ENCODE measurements at places on chromosomes 16 and 17. TPM values are rescaled to one million over a fixed set of nuclear protein-coding genes. Genes with fewer than 3 reads are reported as not detected.
A peak's percentile ranks its signal among the peaks of the same experiment; 100 is the strongest.

GRCh38 chr16:10368969-10369551, 16.8 kb upstream of the ATF7IP2 start:
- no peak for DNase-seq
- no peaks in the 10 kb centered on the region for H3K27me3 ChIP-seq
- no peak overlapping the region for H3K4me3 ChIP-seq
- H3K36me3 ChIP-seq = no peaks in the 10 kb centered on the region
- no peak overlapping the region for H3K27ac ChIP-seq

DNA sequence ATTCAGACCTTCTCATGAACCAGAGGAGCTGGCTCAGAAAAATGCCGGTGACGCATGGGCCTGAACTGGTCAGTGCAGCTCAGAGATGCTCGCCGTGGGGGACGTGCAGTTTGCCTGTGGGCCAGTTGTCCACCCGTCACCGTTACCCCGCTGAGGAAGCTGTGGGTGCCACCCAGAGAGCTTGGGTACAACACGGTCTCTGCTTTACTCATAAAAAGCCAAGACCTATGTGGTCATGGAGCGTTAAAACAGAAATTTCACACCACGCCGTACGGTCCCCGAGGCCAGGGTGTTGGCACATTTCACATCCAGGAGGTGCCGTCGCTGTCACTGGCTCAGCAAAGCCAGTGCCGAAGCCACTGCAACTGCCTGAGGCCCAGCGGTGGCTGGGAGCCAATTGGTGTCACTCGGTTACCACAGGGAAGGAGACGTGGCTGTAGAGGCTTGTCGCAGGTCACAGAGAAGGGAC, 120.9 kb downstream of the METRNL start:
- H3K4me1 ChIP-seq = peaks cover 61% of the 10 kb centered on the region
- H3K27ac ChIP-seq = peak overlapping the region; percentile 100
- DNase-seq = peak; percentile 81
- H3K27me3 ChIP-seq = peaks cover 2% of the 10 kb centered on the region
- H3K4me3 ChIP-seq = peak overlapping the region; percentile 76

- H3K27ac ChIP-seq = peak overlapping the region; percentile 81
- H3K4me1 ChIP-seq = peaks cover 67% of the 10 kb centered on the region
- peaks cover 2% of the 10 kb centered on the region for H3K36me3 ChIP-seq
- peak; percentile 41 for DNase-seq
- H3K27me3 ChIP-seq = no peaks in the 10 kb centered on the region
These were observed 30.3 kb downstream of the CDK5R1 start for GRCh38 chr17:32516940-32517701.

DNA sequence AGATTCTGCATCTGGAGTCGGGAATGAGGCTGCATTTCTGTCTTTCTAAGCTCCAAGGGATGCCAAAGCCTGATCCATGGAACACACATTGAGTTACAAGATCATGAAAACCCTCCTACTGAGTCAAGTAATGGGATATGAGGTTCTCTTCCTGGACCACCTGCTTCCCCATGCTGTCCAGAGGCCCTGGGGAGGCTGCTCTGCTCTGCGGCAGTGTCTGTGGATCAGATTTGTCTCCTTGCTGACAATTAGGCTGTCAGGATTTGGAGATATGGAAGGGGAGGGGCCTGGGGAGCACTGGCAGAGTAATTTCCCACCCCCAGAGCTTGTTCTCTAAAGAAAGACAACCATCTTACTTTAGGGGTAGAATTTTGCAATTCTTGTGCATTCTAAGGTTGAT, 33.0 kb downstream of the C16orf95 start:
- H3K36me3 ChIP-seq = no peaks in the 10 kb centered on the region
- H3K27me3 ChIP-seq = no peaks in the 10 kb centered on the region
- H3K4me1 ChIP-seq = no peaks in the 10 kb centered on the region
- no peak overlapping the region for H3K4me3 ChIP-seq
- DNase-seq = no peak

DNA sequence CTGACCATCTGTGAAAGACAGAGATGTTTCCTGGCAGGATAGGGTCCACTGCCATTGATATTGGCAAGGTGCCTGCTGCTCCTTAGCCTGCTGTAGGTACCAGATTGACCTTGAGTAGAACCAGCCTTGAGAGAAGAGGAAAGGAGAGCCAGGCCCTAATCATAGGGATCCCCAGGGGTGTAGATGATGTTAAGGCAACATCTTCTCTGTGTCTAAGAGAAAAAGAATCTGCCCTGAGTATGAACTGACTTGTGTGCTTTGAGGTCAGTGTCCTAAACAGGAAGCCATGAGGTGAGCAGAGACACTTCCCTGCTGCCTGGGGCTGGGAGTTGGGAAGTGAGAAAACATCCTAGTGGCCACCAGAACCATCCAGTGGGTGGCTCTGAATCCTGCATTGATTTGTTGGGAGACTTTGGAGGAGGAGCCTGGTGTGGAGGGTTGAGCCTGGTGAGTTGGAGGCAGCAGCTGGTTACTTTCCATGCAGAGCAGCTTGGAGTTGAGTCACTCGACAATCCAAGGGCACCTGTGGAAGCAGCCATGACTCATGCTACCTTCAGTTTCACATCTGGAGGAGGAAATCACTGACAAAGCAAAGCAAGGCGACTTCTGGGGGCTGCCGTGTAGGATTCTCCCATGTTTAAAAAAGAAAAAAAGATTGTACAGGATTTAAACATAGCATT, 47.8 kb downstream of the BMERB1 start:
- no peaks in the 10 kb centered on the region for H3K27me3 ChIP-seq
- peaks cover 9% of the 10 kb centered on the region for H3K4me1 ChIP-seq
- no peak for DNase-seq
- no peak overlapping the region for H3K27ac ChIP-seq

- no peaks in the 10 kb centered on the region for H3K36me3 ChIP-seq
- H3K27ac ChIP-seq = no peak overlapping the region
- H3K4me1 ChIP-seq = no peaks in the 10 kb centered on the region
- no peak for DNase-seq
- H3K27me3 ChIP-seq = no peaks in the 10 kb centered on the region
These were observed 87.9 kb downstream of the ZNF423 start for GRCh38 chr16:49767998-49768397.

DNA sequence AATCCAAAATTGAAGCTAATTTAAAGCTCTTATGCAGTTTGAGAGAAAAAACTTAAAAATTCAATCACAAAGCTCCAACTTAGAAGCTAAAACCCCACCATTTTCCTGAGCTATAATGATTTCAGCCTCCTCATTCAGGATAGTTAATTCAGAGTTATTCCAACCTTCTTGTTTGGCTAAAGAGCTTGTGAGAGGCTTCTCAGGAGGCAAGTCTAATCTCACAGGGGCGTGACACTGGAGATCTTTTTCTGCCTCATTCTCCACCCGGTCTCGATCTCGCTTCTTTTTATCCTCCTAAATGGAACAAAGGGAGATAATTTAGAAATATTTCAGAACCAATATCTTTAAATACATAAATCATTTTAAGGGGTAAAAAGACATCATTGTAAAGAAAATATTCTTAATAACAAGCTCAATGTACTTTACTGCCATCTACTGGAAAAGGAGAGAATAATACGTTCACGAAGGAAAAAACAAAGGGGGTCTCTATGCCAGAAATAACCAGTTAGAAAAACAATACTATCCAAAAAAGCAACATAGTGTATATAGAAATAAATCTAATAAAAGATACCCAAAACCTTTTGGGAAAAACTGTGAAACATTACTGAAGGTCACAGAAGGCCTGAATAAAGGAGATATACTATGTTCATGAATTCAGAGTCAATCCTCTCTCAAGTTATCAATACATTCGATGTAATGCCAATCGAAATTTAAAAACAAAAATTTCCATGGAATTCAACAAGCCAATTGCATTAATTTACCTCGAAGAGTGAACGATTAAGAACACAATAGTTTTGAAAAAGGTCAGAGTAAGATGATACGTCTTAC, 13.9 kb downstream of the BRD7 start:
- no peak for DNase-seq
- peaks cover 59% of the 10 kb centered on the region for H3K36me3 ChIP-seq
- peaks cover 30% of the 10 kb centered on the region for H3K4me1 ChIP-seq
- H3K27me3 ChIP-seq = no peaks in the 10 kb centered on the region
- no peak overlapping the region for H3K4me3 ChIP-seq
- H3K27ac ChIP-seq = no peak overlapping the region

- H3K4me1 ChIP-seq = peaks cover 20% of the 10 kb centered on the region
- H3K36me3 ChIP-seq = peaks cover 55% of the 10 kb centered on the region
- no peaks in the 10 kb centered on the region for H3K27me3 ChIP-seq
- DNase-seq = no peak
- H3K4me3 ChIP-seq = no peak overlapping the region
These were observed 35.4 kb upstream of the ABCC11 start for GRCh38 chr16:48282636-48283263.

DNA sequence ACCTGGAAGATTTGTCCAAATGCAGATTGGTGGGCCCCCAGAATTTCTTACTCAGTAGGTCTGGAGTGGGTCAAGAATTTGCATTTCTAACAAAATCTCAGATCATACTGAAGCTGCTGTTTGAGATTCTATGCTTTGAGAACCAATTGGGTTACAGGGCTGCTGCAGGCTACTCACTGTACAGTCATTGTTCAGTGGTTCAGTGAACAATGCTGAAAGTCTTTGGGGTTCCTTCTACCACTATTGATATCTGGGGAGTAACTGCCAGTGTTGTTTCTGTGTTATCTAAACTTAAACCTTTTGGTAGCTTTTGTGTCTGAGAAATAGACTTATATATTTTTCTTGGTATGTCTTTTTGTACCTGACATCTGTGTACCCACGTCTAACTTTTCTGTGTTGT, 187.5 kb downstream of the TANC2 start:
- H3K27me3 ChIP-seq = no peaks in the 10 kb centered on the region
- H3K36me3 ChIP-seq = no peaks in the 10 kb centered on the region
- no peak overlapping the region for H3K27ac ChIP-seq
- peaks cover 6% of the 10 kb centered on the region for H3K4me1 ChIP-seq

GRCh38 chr17:35555691-35556090, 4.9 kb downstream of the SLFN14 start:
- peaks cover 23% of the 10 kb centered on the region for H3K27me3 ChIP-seq
- no peak overlapping the region for H3K4me3 ChIP-seq

DNA sequence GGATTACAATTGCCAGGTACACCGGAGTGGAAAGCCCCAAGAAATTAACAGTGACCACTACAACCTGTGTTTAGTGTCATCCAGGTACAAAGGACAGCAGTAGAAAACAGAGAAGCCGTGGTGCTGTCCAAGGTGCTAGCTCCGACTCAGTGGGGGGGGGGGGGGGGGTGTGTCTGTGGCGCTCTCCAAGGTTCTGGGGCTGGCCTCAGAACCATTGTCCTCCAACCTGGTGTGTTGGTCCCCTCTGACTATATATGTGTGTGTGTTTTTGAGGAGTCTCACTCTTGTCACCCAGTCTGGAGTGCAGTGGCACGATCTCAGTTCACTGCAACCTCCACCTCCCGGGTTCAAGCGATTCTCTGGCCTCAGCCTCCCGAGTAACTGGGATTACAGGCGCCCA, 5.8 kb upstream of the ZNF23 start:
- H3K36me3 ChIP-seq = no peaks in the 10 kb centered on the region
- H3K4me3 ChIP-seq = no peak overlapping the region
- peak; percentile 68 for DNase-seq

DNA sequence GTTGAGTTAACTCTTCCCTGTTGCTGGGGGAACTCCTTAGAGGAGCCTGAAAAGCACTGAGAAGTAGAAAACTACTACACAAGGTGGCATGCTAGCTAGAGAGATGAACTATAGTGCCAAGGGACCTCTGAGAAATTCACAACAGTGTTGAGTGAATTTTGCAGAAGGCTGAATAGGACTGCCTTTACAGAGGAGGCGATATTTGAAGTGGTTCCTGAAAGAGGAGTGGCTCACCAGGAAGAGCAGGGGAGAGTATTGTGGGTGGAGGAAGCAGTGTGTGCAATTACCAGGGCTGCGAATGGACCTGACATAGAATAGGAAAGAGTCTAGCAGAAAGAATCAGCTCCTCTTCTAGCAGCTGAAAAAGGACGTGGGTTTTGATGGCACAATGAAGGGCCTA, 66.4 kb downstream of the CDK5R1 start:
- peaks cover 65% of the 10 kb centered on the region for H3K4me1 ChIP-seq
- H3K27ac ChIP-seq = no peak overlapping the region
- no peak for DNase-seq
- H3K36me3 ChIP-seq = no peaks in the 10 kb centered on the region
- H3K27me3 ChIP-seq = no peaks in the 10 kb centered on the region

- peak overlapping the region; percentile 81 for H3K4me3 ChIP-seq
- peaks cover 18% of the 10 kb centered on the region for H3K27me3 ChIP-seq
- DNase-seq = no peak
These were observed 23.2 kb downstream of the ZNF213 start for GRCh38 chr16:3158026-3158509.

DNA sequence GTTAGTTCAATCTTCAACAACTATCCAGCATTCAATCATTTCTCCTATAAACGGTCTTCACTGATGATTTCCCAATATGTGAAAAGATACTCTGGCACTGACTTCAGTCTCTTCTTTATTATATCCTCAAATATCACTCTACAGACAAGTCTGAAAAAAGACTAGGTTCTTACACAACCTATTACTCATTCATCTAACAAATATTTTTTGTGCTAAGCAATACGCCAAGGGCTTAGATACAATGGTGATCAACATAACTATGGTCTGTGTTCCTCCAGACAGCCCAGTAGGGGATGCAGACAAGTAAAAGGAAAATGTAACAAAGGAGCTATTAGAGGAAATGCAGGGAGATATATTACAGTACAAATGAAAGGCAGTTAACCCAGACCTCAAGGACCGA, 63.9 kb downstream of the MYO1D start:
- no peak for DNase-seq
- no peak overlapping the region for H3K27ac ChIP-seq
- H3K4me1 ChIP-seq = peaks cover 5% of the 10 kb centered on the region
- no peak overlapping the region for H3K4me3 ChIP-seq

DNA sequence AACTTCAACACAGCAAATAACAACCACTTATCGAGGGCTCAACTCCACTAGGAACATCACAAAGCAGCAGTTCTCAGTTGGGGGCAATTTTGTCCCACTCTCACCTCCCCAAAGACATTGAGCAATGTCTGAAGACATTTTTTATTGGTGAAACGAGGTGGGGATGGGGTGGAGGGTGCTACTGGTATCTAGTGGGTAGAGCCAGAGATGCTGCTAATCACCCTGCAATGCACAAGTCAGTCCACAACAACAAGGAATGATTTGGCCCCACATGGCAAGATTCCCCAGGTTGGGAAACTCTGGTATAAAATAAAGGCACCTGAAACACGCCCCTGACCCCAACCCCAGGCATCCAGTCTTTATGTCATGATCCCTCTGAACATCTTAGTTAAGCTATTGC, 33.3 kb downstream of the TLE7 start:
- no peak overlapping the region for H3K4me3 ChIP-seq
- peaks cover 27% of the 10 kb centered on the region for H3K27me3 ChIP-seq
- peaks cover 29% of the 10 kb centered on the region for H3K4me1 ChIP-seq
- DNase-seq = no peak
- H3K36me3 ChIP-seq = no peaks in the 10 kb centered on the region
- H3K27ac ChIP-seq = no peak overlapping the region

Gene KIF18B
- 104 TPM for total RNA-seq

Gene DNAI2
- 0.84 TPM for total RNA-seq

Gene SLC6A2
- not detected for total RNA-seq

Gene DNAH3
- total RNA-seq = not detected

Gene ARHGDIG
- total RNA-seq = not detected

All from activated CD8-positive, alpha-beta T cell treated with anti-CD3 and anti-CD28 coated beads, Interleukin-2, amount 10 ng/mL, durations not matched to agents 7 days and 5 days (primary cell).